NCI-H460 (cell line): ENCODE measurements at places on chromosomes 7 and 10.

DNA sequence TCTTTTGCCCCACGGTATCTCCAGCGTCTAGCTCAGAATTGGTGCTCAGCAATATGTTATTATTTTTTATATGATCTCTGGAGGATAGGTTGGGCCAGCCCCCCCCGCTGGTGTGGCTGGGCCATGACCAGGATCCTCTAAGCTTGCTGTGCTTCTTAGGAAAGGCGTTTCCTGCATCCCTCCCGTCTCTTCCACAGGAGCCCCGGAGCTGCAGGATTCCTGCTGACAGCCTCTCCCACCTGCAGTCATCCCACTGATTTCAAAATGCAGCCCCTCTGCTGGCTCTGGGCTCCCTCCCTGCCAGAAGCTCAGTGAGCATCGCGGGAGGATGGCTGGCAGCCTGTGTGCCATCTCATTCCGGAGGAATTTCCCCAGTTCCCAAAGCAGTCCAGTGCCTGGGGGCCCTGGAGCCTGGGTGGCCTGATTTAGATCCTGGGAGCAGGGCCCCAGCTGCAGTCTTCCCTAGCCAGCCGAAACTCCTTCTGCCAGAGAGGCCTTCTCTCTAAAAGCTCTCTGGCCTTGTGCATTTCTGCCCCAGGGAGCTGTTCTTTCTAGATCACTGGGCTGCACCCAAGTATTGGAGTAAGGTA, 21.8 kb upstream of the GOLGA7B start:
- no peak for DNase-seq

- no peak for DNase-seq
Measured at GRCh38 chr7:118011652-118012051, 138.4 kb upstream of the CTTNBP2 start.

- DNase-seq, result no peak
Measured at GRCh38 chr7:105796365-105796764, 80.0 kb downstream of the ATXN7L1 start.

- no peak for DNase-seq
Measured at GRCh38 chr7:70580161-70580560, 551.8 kb upstream of the GALNT17 start.

GRCh38 chr7:158500651-158501052, 87.0 kb downstream of the PTPRN2 start:
- DNase-seq, result no peak

DNA sequence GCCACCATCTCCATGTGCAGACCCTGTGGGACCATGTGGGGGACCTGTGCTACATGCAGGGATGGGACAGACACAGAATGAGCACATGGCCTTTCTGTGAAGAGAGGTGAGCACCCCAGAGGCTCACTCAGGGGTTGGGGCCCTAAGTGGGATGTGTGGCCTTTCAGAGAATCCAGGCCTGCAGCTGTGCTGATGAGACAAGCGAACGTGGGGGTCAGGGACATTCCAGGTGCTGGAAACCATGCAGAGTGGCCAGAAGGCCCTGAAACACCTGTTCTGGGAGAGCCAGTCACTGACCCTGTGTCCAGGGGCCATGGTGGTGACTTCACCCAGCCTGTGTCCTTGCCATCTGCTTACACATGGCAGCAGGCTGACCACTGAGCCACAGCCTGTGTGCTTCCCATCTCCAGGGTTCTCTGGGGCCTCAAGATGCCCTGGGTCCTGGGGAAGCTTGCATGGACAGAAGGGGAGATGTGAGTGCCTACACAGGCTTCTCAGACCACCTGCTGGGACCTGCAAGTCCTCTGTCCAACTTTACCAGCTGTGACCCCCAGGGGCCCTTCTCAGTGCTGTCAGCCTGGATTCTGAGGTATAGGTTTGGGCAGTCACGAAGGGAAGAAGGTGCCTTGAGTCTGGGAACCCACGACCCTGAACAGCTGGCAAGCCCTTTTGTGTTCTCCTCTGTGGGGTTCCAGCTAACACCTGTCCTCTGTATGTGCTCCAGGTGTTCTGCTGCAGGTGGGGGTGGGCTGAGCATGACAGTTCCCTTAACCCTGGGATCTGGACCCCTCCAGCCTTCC, 17.6 kb downstream of the RAMP3 start:
- DNase-seq, result no peak

DNA sequence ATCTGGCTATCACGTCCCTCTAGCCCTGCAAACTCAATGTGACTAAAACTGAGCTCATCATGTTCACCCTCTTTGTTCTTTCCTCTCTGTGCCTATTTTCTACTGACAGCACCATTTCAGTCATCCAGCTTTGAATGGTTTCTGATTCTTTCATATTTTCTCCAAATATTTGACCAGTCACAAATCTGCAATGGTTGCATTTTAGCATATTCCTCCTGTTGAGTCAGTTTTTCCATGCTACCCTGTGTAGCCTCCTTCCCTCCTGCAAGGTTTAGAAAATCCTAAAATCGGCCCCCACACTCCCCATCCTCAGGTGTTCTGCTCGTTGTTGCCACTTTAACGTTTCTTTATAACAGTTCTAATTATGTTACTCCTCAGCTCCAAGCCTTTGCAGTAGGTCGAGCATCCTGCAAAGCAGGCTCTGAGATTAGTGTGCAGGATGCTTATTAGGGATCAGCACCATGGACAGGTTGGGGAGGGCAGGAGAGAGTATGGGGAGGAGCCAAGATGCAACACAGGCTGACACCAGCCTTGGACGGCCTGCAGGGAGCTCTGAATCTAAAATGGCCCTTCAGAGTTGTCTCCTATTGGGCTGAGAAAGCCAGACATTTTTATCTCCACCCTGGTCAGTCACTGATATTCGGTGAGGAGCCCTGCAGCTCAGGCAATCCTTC, 531.0 kb upstream of the COBL start:
- no peak for DNase-seq

DNA sequence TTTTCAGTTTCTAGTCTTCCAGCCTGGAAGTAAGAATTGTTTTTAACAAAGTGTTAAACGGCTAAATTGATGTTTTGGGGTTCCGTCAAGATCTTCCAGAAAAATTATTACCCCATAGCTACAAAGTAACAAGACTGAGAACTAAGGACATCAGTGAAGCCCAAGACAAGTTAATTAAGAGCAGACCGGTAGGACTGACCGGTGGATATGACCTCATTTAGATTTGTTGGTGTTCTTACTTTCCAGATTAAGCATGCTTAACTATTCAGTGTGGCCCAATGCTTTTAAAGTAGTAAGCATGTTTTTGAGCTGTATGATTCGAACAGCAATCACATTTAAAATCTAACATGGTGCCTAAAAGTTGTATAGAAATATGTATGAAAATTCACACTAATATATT, 73.1 kb upstream of the RPA3 start:
- DNase-seq, result no peak

DNA sequence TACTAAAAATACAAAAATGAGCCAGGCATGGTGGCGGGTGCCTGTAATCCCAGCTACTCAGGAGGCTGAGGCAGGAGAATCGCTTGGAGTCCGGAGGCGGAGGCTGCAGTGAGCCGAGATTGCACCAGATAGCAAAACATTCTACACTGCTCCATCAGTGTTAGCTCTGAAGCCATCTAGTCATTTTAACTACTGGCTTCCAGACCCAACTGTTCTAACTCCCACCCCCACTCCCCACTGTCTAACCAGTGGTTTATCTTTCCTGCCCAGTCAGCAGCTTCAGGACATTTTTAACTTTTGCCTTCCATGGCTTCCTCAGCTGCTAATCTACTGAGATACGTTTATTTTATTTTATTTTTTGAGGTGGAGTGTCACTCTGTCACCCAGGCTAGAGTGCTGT, 6.2 kb upstream of the FRAT1 start:
- no peak for DNase-seq

- DNase-seq, result no peak
Measured at GRCh38 chr10:79344502-79345195, 2.6 kb upstream of the PPIF start.

DNA sequence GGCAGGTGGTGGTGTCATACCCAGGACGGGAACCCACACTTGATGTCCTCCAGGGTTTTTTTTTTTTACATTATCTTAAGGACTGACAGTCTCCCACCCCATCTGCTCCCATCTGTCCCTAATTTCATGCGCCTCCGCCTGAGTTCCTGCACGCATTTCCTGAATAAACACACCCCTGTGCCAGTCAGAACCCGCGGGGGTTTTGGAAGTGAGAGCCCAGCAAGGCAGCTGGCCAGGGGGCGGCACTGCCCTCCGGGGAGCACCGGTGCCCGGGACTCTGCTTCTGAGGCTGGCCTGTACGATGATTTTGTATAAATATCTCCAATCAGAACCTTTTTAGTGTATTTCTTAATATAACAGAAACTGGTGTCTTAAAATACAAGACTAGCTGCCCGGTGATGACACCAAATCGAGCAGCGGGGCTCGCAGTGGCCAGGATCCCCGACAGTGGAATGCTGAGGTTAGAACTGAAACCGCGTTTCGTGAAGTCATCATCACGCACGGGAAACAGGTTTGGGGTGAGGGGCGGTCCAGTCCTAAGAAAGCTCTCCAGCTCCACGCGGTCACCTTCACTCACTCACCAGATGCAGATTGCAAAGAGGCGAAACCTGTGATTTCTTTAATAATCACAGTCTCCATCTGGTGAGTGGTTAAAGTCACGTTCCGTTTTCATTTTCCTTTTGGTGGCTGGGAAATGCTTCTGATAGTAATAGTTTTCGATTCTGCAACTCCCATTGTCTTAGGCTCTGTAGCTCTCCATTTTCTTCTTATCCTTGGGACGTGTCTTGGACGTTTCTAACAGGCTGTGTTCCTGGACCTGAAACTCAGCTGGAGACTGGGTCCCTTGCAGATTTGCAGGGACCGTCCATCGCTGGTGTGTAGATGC, 19.7 kb downstream of the BNIP3 start:
- DNase-seq, result no peak

DNA sequence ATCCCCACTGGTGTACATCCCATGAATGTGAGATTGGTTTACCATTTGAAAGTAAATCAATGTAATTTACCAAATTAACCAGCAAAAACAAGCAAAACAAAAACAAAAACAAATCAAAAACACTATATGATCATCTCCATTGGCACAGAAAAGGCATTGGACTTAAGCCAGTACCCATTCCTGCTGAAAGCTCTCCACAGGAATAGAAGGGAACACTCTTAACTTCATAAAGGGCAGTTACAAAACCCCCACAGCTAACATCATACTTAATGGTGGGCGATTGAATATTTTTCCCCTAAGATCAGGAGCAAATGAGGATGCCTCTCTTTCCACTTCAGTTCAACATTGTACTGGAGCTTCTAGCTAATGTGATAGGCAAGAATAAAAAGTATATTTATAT, 34.1 kb downstream of the PRKG1 start:
- no peak for DNase-seq

- DNase-seq, result no peak
Measured at GRCh38 chr10:19169684-19170083, 121.1 kb downstream of the MALRD1 start.
